Left lobe of liver (tissue), 2 donors: ENCODE measurements at places on chromosomes 12 and 14.

GRCh38 chr14:94998685-94999084 lies 158.6 kb downstream of the DICER1 start:
- DNase-seq = no peak

DNA sequence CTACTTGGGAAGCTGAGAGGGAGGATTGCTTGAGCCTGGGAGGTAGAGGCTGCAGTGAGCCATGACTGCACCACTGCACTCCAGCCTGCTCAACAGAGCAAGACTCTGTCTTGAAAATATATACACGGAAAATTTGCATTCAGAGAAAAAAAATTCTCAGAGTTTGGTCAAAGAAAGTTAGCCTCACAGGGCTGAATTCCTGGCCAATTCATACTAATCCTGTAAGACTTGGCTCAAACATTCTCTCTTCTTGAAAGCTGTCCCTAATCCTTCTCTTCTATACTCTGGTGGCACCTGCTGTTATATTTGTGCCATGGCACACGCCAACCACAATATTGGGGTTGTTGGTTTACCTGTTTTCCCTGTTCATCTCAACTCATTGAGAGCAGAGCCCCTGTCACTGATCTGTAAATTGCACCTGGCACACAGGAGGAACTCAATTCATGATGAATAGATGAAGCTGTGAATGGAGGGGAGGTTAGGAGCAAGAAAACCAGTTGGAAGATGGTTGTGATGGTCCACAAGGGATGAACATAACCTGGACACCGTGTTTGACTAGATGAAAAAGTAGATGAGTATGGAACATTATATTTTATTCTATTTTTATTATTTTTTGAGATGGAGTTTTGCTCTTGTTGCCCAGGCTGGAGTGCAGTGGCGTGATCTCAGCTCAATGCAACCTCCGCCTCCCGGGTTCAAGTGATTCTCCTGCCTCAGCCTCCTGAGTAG lies 36.8 kb upstream of the SPTSSA start:
- DNase-seq = no peak

GRCh38 chr14:77520555-77520954 lies 21.9 kb upstream of the ISM2 start:
- DNase-seq = no peak

- DNase-seq = no peak
These were observed 80.1 kb downstream of the STAB2 start for GRCh38 chr12:103667125-103667524.

DNA sequence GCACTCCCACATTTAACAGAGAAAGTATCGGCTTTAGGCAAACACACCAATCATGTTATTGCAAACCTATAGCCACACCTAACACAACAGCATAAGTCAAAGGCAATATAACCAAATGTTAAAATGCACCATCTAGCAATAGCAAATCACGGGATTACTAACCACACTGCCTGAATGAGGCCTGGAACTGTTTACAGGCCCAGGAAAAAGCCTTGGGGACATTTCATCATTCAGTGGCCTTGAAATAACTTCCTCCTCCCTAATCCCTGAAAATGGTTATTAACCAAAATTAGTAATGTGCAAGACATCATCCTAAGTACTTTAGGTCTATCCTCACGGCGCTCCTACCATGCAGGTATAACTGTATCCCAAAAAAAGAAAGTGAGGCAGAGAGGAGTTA lies 2.3 kb downstream of the GALC start:
- no peak for DNase-seq

- no peak for DNase-seq
These were observed 71.1 kb downstream of the PTPRR start for GRCh38 chr12:70849265-70849960.
